ENCODE measurements at places on chromosomes 3 and 15. TPM values are rescaled to one million over a fixed set of nuclear protein-coding genes. Genes with fewer than 3 reads are reported as not detected.

GRCh38 chr3:47420044-47420430, 39.2 kb downstream of the PTPN23 start:
- DNase-seq, result no peak

DNA sequence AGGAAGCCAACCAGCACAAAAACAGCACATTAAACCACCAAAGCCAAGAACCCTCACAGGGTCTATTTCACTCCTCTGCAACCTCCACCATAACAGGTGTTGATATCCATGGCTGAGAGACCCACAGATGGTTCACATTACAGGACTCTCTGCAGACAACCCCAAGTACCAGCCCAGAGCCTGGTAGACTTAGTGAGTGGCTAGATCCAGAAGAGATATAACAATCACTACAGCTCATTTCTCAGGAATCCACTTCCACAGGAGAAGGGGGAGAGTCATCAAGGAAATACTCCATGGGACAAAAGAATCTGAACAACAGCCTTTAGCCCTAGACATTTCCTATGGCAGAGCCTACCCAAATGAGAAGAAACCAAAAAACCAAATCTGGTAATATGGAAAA, 168.1 kb upstream of the CD96 start:
- no peak for DNase-seq

DNA sequence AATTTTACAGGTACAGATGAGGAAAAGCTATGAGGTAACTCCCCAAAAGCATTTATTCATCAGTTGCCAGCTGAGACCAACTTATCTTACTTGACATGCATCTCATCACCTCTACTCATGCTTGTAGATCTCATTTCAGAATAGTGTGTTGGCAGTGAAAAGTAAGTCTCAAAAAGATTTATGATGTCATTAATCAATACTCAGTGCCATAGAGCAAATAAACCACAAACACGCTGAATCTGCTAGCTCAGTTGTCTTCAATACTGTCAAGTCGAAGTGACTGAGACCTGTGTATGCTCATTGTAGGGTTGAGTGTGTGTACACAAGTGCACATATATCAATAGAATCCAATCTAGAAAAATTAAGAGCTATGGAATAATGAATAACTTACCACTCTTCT, 413.5 kb downstream of the CNTN3 start:
- DNase-seq, result no peak

DNA sequence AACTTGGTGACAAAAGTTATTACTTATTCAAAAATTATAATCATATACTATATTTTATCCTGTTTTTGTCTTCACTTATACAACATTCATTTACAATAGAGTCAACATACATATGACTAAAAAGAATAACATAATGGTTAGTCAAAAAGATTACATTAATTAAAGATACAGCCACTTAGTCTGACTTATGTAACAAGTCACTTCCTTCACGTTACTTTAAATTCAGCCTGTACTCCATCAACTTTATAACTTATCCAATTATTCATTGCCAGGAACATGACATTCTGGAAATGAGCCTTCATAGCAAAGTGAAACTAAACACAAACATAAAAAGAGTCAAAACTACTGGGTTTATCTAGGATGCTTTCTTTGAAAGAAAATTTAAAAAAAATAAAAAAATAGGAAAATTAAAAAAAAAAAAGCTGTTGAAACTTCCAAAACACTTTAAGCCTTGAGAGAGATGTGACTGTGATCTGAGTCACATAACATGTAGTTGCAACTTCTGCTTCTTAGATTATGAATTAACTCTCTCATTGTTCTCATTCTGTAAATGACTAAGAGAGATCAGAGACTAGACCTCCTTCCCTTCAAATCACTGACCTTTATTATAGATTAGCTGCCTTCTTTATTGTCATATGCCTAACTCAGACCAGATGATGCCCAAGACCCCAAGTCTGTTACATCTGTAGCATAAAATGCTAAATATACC, 107.8 kb downstream of the MYRIP start:
- DNase-seq, result no peak

The CCR3 gene
- total RNA-seq, result not detected

The PRTG gene
- 0.02 TPM for total RNA-seq

DNA sequence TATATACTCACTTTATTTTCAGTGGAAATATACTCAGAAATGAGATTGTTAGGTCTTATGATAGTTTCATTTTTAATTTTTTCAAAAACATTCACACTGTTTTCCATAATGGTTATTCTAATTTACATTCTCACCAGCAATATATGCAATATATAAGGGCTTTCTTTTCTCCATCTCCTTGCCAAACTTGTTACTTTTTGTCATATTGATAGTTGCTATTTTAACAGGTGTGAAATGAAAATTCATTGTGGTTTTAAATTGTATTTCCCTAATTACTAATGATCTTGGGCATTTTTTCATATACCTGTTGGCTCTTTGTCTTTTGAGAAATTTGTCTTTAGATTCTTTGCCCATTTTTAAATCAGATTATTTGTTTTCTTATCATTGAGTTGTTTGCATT, 325.2 kb downstream of the DIPK2A start:
- DNase-seq, result no peak

The CPLX3 gene
- total RNA-seq, result 0.17 TPM

DNA sequence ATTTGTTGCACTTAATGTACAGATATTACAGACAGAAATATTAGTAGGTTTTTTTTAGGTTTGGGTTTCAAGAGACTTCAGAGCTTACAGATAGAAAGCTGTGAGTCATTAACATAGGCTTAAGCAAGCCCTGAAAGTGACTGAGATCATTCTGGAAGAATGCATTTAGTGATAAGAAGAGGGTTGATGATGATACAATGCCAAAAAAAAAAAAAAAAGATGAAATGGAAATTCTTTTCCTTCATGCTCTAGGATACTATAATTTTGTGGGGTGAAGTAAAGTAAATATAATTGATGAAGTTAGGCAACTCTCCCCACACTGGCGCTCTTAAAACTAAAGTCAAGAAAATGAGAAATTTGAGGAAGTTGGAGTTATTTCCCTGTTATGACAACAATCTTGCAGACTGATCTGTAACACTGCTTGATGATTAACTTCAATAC, 169.4 kb upstream of the ZNF385D start:
- DNase-seq, result no peak

DNA sequence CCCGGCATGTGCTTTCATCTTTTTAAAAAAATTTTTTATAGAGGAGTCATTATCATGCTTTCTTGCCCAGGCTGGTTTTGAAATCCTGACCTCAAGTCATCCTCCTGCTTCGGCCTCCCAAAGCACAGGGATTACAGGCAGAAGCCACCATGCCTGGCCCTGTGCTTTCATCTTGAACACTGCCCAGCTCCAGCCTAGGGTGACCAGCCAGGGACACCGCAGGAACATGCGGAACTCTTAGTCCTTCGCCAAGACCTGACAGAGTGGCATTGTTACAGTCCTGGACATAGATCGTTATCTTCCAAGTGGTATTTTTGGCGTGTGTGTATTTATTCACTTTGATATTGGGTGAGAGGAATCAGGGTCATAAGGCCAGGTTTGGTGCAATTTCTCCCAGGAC, 7.9 kb upstream of the FURIN start:
- no peak for DNase-seq

- no peak for DNase-seq
Observed at GRCh38 chr3:32922078-32922477, 29.4 kb upstream of the CCR4 start.

DNA sequence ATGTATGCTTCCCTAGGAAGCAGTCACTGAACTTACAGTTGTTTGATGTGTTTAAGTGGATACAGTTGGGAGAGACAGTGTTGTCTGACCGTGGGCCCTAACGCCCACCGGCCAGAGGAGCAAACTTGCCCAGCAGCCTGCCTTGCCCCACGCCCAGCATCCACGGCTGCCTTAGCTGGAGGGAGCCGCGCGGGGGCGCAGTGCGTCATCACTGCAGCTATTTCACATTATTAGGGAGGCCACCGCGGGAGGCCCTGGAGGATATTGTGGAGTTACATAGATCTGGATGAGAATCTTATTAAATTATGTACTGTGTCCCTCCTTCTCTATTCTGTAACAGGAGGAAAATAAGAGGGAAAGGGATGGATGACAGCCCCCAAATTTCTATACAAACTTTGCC, 267.2 kb downstream of the GABRG3 start:
- no peak for DNase-seq

The RASA2 gene
- total RNA-seq, result 16.3 TPM

The KCNH8 gene
- not detected for total RNA-seq

GRCh38 chr15:85961821-85962220, 117.8 kb upstream of the AGBL1 start:
- DNase-seq, result no peak

- no peak for DNase-seq
Observed at GRCh38 chr15:27089233-27089586, 118.2 kb downstream of the GABRG3 start.

The EPHA6 gene
- not detected for total RNA-seq

GRCh38 chr3:44682182-44682896, 30.1 kb upstream of the ZNF502 start:
- DNase-seq, result no peak

The CP gene
- total RNA-seq, result not detected

The ADAMTS7 gene
- total RNA-seq, result 0.83 TPM

DNA sequence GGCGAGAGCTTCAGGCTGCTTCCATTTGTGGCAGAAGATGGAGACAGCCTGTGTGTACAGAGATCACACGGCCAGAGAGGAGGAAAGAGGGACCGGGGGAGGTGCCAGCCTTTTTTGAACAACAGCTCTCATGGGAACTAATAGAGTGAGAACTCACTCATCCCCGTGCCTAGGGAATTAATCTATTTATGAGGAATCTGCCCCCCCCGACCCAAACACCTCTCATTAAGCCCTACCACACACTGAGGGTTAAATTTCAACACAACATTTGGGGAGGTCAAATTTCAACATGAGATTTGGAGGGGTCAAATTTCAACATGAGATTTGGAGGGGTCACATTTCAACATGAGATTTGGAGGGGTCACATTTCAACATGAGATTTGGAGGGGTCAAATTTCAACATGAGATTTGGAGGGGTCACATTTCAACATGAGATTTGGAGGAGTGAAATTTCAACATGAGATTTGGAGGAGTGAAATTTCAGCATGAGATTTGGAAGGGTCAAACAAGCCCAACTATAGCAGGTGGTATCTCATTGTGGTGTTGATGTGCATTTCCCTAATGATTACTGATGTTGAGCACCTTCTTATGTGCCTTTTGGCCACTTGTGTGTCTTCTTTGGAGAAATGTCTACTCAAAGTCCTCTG, 20.6 kb upstream of the RFTN1 start:
- no peak for DNase-seq

The NMD3 gene
- total RNA-seq, result 46.7 TPM

DNA sequence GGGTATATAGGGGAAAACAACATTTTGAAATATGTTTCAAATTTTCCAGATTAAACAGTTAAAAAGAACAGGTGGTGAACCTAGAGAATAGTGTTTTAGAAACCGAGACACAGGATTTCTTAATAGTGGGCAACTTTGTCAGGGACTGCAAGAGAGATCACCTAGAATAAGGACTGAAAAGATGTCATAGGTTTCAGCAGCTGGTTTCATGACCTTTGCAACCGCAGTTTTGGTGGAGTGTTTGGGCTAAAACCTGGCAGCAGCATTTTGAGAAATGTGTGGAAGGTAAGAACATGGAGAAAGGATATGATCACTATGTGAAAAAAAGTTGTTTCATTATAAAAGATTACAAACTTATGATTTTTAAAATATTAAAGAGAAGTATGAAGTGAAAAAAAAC, 34.9 kb downstream of the PRKCI start:
- no peak for DNase-seq

DNA sequence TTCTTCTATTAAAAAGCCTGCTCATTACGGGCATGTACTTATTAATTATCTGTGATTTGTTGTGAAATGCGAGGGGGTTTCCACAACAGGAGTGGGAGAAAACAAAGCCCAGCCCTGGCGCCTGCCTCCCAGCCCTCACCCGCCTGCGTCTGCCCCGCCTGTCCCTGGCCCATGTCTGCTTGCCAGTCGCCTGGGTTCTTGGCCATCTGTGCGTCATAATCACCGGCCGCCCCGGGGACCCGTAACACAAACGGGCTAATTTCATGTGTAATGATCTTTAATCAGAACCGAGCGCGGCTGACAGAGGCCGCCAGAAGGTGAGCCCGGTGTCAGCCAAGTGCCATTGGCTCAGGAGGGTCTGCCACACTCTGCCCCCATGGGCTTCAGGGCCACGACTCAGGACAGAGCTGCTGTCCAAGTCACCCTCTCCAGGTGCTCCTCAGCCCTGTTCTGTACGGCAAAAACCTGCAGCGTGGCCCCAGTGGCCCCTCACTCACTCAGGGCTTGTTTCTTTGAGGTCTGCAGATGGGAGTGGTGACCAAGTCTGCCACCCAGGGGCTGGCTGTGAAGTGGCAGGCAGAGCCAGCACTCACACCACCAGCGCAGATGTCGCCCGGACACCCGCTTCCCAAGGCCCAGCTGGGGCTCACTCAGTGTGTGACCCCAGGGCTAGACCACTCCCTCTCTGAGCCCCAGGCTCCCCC, 28.8 kb upstream of the TMEM115 start:
- no peak for DNase-seq

DNA sequence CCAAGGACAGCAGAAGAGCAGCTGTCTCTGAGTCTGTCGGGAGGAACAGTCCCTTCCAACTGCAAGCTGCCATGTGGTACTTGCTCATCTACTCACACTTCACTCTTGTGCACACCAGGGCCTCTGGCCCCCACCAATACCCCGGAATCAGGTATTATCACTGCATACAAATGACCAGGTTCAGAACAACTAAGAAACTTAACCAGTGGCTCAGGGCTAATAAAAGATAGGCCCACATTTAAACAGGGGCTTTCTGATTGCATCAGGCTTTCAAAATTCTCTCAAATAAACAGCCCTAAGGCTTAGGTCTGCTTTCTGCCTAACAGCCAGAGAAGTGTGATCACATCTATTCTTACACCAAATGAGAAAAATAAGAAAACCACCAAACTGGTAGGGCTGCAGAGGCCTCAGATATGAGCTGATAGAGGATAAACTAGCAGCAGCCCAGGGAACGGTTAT, 20.7 kb downstream of the CCDC12 start:
- DNase-seq, result no peak

DNA sequence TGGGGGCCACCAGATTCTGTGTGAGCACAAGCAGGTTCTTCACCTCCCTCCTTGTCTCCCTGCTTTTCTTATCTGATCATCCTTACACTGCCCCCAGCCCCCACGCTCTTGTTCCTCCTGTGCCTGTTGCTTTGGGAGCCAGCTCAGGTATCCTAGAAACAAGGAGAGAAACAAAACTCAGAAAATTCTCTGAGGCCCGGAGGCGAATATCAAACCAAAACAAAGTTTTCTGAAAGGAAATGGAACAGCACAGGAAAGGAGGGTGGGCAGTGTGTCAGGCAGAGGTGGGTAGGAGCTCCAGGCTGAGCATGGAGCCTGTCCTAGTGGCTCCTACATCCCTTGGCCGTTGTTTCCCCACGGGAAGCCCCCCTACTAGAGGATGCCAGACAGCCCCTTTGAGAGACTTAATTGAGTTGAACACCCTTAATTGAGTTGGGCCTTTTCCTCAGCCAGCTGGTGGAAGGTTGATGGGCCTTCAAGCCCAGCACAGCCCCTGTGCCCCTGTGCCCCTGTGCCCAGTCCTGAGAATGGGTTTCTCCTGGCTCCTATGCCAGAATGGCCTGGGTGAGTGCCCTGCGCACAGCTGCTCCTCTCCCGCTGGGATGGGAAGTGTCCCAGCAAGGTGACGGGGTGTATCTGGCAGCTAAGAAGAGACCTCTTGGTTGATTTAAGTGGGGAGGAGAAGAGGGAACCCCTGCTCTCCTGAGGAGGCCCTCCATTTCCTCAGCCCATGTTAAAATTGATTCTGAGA, 22.8 kb upstream of the JMJD7 start:
- no peak for DNase-seq

All from A673 (cell line).